ENCODE measurements at places on chromosomes 11 and 22. TPM values are rescaled to one million over a fixed set of nuclear protein-coding genes. Genes with fewer than 3 reads are reported as not detected.

DNA sequence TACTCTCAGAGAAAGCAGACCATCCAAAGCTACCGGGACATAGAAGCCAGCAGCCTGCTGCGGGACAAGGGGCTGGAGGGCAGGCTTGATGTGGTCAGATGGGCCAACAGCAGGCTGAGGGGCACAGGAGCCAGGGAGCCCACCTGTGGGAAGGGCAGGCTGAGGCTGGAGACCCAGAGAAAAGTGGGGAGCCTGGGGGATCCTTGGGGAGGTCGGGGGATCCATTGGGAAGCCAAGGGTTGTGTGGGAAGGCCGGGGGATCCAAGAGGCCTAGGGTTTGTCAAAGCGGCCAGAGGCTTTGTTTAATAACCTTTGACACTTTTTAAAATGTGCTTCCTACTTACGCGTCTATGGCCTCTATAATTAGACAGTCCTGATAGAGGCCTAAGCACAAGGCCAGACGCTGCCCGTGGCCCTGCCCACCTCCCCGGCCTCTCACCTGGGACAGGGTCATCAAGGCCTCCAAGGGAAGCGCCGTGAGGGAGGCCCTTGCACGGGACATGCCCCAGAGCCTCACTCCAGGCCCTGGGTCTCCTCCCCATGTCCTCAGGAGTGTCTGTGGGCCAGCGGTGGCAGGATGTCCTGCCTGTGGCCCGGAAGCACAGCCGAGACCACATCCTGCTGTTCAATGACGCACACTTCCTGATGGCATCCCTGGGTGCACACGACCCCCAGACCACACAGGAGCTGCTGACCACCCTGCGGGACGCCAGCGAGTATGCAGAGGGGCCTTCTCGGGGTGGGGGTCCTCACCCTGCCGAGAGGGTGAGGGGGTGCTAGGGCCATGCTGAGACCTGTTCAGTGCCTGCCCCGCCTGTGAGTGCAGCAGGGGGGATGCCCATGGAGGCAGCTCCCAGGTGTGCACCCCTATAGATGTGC lies 8.6 kb upstream of the GTSE1 start:
- DNase-seq = peak; percentile 49

The ANKK1 gene
- 0.29 TPM for total RNA-seq

- no peak for DNase-seq
Measured at GRCh38 chr11:66875378-66875777, 18.5 kb downstream of the LRFN4 start.

GRCh38 chr11:528815-529727 lies 6.3 kb downstream of the HRAS start:
- no peak for DNase-seq

Measured in mucosa of gallbladder (tissue), 1 donor.